Skeletal muscle cell (primary cell): ENCODE measurements at places on chromosomes 13 and 19.
A peak's percentile ranks its signal among the peaks of the same experiment; 100 is the strongest.

DNA sequence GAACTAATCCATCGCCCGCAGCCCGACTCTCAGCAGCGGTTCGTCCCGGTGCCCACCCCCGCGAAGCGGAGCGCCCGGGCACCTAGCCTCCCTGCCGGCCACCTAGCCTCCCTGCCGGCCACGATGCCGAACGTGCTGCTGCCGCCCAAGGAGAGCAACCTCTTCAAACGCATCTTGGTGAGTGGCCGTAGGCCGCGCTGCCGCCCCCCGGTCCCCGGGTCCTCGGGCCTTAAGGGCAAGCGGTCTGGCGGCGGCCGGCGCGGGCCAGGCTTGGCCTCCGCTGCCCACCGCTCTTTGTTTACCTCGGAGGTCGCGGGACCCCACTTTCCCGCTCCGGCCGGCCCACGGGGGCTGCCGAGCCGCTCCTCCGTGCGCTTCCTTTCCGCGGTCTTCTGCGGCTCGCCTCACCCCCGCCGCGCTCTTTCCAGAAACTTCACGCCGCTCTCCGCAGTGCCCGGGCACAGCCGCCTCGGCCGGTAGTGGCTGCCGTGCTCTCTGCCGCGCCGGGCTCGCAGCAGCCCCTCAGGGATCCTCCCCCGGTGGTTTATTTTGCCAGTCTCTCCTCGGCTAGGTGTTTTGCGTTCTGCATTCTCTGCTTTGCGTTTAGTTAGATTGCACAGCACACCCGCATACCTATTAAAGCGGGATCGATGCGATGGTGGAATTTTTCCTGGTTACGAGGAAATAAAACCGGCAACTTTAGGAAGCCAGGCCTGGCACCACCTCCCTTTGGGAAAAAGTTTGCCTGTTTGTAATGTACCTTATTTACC is 524 bp downstream of the NAA16 start:
- DNase-seq = no peak

DNA sequence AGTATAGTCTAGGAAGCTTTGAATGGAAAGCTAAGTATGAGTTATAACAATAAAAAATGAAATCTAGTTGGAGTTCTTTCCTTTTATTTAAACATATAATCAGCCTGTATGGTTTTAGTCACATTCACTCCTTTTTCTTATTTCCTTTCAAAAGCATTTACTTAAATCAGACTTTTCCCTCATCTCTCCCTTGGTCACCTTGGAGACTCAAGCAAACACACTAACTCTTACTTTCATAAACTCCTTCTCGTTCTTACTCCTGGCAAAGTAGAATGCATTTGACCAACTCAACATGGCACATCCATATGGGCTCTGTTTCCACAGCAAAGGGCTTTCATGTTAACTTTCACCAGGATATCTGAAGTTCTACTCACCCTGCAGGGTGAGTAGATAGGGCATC is 400.0 kb downstream of the LMO7 start:
- no peak for DNase-seq

- DNase-seq = no peak
Observed at GRCh38 chr19:834216-834615, 6.6 kb downstream of the AZU1 start.

- no peak for DNase-seq
Observed at GRCh38 chr13:113065406-113066141, 40.0 kb upstream of the F7 start.

DNA sequence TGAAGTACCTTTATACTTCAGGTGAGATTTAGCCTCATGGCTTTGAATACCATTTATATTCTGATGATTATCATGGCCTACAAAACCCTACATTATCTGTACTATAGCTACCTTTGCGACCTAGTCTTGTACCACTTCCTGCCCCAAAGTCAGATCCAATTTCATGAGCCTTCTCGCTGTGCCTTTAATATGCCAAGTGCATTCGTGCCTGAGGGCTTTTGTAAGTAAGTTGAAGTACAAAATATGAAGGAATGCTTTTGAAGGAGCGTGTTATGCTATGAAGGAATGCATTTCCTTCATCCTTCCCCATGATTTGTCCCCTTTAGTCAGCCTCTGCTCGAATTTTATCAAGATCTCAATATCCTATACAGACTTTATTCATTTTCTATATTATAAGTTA is 9.2 kb upstream of the RASL11A start:
- DNase-seq = no peak

DNA sequence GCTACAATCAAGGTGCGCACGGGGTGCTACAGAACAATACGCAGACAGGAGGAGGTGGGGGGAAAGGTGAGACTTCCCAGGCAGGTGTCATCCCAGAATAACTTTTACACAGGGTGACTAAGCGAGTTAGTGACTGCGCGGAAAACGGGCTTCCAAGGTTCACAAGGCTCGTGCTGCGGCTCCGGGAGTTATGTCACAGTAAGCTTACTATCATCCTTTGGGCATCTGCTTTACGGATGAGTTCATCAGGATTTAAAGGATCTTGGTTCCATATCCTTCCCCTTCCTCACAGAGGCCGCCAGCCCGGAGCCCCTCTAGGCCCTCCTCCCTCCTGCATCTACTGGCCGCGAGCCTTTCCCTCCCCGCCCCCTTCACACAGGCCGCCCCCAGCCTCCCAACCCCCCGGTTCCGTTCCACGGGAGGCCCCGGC is 474 bp upstream of the IFT88 start:
- peak; percentile 62 for DNase-seq

DNA sequence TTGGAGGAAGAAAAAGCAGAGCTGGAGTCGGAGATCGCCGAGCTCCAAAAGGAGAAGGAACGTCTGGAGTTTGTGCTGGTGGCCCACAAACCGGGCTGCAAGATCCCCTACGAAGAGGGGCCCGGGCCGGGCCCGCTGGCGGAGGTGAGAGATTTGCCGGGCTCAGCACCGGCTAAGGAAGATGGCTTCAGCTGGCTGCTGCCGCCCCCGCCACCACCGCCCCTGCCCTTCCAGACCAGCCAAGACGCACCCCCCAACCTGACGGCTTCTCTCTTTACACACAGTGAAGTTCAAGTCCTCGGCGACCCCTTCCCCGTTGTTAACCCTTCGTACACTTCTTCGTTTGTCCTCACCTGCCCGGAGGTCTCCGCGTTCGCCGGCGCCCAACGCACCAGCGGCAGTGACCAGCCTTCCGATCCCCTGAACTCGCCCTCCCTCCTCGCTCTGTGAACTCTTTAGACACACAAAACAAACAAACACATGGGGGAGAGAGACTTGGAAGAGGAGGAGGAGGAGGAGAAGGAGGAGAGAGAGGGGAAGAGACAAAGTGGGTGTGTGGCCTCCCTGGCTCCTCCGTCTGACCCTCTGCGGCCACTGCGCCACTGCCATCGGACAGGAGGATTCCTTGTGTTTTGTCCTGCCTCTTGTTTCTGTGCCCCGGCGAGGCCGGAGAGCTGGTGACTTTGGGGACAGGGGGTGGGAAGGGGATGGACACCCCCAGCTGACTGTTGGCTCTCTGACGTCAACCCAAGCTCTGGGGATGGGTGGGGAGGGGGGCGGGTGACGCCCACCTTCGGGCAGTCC is 5.0 kb downstream of the FOSB start:
- DNase-seq = no peak

DNA sequence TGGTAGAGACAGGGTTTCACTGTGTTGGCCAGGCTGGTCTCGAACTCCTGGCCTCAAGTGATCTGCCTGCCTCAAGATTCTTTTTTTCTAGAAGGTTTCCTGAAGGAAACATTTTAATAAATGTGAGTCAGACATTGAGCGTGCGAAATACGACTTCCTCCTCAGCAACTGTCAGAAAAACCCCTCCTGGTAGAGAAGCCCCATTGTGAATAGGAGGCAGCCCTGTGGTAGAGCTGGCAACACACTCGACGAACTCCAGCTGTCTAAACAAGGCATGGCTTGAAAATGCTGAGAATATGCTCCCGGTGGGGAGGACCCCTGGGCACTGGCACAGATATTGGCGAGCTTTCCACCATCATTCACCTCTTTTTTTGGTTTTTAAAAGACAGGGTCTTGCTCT is 9.8 kb downstream of the ZNF333 start:
- no peak for DNase-seq

- no peak for DNase-seq
Observed at GRCh38 chr13:113544896-113545295, 39.7 kb upstream of the TFDP1 start.

DNA sequence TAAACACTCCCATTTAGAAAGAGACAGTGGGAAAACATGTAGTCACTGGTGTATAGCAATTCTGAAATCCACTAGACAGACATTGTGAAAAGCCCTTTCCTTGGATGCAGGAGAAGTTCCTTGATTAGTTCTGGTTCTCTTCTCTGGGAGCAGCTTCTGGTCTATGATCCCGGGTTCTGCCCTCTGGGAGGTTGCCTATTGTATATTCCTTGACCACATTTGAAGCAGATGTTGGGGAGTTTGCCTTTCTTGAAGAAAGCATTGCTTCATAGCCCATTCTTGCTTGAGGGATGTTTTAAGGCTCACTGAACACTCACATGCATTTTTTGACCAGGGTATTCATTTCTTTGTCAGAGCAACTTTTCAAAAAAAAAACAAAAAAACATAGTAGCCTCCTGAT is 211.9 kb downstream of the NDFIP2 start:
- DNase-seq = no peak

DNA sequence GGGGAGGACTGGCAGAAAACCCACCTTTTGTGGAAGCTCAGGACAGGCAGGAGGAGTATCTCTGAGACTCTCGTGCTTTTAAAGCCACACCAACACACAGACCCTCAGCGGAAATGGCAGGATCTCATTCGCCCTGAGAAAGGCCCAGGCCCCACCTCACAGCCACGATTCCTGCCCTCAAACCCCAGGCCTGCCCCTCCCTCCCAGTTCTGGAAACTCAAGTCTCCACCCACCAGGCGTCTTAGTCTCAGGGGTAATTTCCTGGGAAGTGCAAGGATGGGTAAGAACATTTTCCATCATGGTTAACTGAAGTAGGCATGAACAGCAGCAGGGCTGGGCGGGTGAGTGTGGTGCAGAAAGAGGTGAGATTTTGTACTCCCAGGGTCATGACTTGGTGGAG is 8.0 kb upstream of the PDE4C start:
- no peak for DNase-seq

- no peak for DNase-seq
Observed at GRCh38 chr13:112137144-112137543, 70.2 kb downstream of the SOX1 start.

DNA sequence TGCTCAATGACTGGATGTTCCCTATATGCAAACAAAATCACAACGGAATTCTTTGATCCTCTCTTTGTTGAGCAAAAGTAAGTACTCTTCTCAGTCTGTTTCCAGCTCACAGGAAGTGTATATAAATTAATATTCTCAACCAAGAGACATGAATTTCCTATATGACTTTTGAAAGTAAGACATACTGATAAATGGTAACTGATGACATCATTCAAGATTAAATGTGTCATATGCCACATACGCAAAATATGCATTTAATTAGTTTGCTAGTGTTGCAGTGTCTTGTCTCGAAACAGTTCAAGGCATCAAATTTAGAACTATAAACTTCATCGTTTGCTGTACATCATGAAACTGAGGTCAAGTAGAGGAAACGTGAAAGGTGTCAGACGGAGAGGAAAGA is 7.9 kb downstream of the CLDN10 start:
- DNase-seq = no peak

DNA sequence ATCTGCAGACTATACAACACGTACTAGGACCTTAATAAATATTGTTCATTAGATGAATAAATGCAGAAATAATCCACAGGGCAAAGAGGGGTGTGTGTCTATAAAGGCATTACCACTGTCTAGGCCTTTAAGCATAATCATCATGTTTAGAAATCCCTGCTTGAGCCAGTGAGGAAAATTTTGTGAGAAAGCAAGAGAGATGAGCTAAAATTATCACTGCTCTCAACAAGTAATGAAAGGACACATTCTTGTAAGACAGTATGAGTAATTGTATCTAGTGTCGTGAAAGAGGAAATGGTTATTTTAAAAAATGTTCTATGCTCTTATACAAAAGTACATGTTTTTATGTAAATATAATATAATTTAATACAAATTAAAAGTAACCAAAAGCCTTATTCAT is 1699.4 kb downstream of the PCDH9 start:
- no peak for DNase-seq

DNA sequence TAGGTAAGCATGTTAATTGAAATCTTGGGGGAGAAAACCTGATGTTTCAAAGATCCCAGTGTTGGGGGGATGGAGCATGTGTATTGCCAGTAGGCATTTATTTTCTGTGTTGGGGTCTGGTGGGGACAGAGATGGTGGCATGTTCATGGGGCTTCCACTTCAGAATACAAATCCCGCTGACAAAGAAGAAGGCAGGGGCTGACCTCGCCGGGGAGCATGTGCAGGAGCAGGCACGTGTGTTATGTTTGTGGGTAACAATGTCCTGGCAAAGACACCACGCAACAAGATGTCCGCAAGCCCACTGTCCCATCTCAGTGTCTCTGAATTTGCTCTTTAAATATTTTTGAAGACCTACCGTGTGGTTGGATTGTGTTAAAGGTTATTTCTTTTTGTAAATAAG is 164.5 kb downstream of the TEX29 start:
- no peak for DNase-seq

DNA sequence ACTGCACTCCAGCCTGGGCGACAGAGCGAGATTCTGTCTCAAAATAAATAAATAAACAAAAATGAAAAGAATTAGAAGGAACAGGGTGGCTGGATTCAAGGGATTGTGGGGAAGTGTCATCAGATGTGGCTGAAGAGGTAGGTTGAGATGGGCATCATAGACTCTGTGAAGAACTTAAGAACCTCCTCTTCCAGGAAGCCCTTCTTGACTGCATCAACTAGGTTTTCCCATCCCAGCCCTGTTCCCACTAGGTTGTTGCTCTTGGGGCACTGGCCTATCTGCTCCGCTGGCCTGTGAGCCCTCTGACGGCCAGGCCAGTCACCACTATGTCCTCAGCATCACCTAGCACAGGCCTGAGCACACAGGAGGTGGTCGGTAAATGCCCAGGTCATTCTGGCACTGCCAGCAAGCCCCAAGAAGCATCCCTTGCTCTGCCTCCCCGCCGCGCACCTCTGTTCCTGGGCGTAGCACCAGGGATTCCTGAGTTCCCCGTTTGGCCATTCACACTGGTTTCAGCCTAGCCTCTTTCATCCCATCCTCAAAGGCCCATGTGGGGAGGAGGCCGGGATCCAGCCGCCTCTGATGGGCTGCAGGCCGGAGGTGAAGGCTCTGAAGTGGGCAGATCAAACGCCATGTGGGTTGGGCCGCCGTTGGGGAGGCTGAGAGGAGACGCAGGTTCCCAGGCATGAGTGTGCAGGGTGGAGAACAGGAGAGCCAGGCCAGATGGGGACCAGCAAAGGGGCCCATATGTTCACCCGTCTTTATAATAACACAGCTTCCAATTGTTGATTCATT is 27.6 kb upstream of the SLC1A5 start:
- DNase-seq = no peak
